ENCODE measurements at places on chromosomes 4 and X.
A peak's percentile ranks its signal among the peaks of the same experiment; 100 is the strongest.

DNA sequence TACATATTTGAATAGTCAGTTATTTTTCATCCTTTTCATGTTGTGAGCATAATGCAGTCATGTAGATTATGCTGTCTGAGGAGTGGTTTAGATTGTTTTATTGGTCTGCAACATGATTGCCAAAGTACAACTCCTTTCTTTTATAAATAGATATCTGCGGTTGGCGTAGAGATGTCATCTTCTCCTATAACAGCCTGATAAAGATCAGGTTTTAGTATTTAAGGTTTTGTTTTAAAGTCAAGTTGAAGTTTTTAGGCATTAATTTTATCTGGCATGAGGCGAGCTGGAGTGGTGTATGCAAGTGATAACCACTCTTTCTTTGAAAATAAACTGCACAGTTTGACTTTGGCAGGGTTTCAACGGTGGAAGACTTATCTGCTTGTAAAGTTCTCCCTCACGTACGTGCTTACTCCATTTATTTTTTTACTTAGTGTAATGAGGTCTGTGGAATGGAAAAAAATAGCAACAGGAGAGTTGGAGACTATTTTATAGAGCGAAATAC is 126.3 kb downstream of the FBXO8 start:
- no peak for DNase-seq

GRCh38 chrX:672931-673330 is 42.3 kb downstream of the SHOX start:
- no peak for DNase-seq

- DNase-seq = no peak
Observed at GRCh38 chr4:74217365-74217764, 59.4 kb downstream of the MTHFD2L start.

GRCh38 chr4:147547314-147548056 is 66.6 kb downstream of the EDNRA start:
- DNase-seq = no peak

- no peak for DNase-seq
Observed at GRCh38 chrX:104118765-104119164, 6.4 kb downstream of the ZCCHC18 start.

DNA sequence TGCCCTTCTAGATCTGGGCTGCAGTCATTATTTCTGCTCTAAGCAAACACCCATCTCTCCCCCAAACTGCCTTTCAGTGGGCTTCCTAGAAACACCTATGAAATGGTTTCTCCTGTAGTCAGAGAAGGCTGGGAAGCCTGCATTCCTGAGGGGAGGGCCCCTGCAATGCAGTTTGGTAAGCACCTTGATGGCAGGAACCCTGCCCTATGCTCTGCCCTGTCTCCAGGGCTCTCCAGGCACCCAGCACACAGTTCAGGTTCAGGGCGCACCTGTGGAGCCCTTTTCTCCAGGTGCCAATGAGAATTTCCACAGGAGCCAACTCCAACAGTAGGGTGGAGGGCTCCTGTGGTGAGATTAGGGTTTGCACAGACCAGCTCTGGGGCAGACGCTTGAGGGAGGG is 69.1 kb upstream of the FBXW7 start:
- no peak for DNase-seq

DNA sequence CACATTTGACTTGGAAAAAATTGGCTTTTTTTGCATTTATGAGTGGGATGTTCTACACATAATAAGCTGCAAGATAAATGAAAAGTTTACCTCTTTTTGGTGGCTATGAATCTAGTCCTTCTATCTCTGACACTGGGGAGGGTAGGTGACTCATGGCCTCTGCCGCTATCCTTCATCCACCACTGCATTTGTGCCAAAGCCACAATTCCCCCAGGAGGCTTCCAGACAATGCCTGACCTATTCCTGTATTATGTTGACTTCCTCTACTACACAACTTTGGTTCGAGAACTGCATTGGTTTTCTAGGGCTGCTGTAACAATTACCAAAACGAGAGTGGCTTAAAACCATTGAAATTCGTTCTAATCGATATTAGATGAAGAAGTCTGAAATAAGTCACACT is 245.6 kb downstream of the TRAM1L1 start:
- no peak for DNase-seq

GRCh38 chr4:168877511-168878491 is 132.3 kb downstream of the CBR4 start:
- peak; percentile 80 for DNase-seq

GRCh38 chrX:116749943-116750342 is 287.2 kb upstream of the CT83 start:
- no peak for DNase-seq

- DNase-seq = no peak
Observed at GRCh38 chrX:42109428-42109827, 186.1 kb upstream of the CASK start.

GRCh38 chr4:152503653-152504290 is 32.1 kb downstream of the FBXW7 start:
- DNase-seq = no peak

DNA sequence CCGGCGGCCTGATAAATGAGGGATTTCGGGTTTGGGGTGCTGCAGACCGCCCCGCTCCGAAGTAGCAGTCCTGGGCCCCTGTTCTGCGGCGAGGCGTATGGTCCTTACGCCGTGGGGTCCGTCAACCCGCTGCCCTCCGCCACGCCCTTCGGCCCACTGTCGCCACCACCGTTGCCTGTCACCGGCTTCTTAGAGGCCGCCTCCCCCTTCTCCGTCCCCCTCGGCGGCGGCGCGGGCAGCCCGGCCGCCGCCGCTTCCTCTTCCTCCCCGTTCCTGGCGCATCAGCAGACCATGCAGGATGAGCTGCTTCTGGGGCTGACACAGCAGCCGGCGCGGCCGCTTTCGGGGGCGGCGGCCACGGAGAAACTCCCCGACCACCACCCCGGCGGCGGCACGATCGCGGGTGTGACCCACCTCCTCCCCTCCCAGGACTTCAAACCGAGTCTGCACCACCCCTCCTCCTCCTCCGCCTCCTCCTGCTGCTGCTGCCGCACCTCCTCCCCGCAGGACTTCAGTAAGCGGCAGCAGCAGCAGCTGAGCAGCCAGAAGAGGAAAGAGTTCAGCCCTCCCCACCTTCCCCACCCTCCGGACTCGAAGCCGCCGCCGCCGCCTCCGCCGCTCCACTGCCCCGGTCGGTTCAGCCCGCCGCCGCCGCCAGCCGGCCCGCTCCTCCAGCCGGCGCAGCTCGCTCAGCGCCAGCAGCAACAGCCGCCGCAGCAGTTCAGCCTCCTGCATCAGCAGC is 549 bp downstream of the CPEB2 start:
- DNase-seq = peak; percentile 94

GRCh38 chr4:36255577-36255976 is 11.3 kb upstream of the ARAP2 start:
- peak; percentile 91 for DNase-seq

DNA sequence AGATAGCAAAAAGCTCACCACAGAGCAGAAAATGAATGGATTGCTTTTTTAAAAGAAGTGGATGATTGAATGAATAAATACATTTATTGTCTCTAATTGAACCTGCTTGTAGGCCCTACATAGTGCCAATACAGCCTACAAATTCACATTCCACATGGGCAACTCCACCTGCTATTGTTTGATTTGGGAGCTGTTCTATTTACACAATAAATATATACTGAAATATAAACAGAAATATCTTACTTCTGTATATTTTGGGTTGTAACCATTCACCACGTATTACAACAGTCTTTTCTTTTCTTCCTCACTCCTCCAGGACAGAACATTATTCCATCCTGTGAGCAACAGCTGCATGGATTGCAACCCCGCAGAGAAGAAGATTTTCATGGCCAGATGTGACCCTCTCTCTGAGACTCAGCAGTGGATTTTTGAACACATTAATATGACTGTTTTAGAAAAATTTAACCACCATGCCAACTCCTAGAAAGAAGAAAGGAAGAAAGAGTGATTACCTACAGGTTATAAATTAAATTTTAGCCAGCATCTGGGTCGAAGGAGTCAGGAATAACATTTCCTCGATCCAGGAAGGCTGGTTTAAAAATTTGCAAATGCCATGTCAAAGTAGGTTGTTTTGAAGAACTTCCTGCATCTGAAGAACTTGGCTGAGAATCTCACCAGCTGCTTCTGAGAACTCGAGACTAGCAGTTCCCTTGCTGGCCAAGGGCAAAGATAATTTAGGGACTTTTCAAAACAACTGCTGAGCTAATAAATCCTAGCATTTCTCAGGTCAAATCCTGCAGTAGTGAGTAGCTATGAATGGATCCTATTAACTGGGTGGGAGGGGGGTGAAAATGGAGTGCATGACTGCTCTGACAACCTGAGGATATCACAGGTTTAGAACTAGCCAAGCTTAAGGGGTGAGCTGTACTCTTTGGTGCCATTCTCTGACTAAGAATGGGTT is 128.7 kb upstream of the GALNT7 start:
- DNase-seq = no peak

DNA sequence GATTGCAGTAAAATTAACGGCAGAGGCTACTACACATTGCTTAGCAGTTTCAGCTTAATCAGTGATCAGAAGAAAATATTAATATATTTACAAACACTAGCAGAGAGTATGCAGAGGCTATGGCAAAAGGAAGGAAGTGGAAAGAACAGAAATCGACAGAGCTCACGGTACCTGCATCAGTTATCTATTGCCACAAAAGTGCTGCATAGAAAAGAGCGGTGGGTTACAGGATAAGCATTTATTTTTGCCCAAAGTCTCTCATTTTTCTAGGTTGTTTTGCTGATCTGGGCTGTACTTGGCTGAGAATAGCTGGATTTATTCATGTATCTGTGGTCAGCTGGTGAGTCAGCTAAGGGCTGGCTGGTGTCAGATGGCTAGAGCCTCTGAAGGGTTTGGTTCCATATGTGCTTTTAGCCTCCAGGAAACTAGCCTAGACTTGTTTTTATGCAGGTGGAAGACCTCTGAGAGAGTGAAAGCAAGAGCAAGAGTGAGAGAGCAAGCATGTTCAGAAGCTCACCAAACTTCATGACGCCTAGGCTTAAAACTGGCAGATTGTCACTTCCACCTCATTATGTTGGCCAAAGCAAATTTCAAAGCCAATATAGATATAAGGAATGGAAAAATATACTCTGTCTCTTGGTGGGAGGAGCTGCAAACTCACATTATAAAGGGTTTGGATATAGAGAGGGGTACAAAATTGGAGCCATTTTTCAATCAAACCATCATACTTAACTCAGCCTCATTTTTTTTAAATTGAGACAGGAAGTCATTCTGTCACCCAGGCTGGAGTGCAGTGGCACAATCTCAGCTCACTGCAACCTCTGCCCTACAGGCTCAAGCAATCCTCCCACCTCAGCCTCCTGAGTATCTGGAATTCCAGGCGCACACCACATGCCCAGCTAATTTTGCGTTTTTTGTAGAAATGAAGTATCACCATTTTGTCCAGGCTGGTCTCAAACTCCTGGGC is 153.2 kb upstream of the RPL34 start:
- peak; percentile 83 for DNase-seq

DNA sequence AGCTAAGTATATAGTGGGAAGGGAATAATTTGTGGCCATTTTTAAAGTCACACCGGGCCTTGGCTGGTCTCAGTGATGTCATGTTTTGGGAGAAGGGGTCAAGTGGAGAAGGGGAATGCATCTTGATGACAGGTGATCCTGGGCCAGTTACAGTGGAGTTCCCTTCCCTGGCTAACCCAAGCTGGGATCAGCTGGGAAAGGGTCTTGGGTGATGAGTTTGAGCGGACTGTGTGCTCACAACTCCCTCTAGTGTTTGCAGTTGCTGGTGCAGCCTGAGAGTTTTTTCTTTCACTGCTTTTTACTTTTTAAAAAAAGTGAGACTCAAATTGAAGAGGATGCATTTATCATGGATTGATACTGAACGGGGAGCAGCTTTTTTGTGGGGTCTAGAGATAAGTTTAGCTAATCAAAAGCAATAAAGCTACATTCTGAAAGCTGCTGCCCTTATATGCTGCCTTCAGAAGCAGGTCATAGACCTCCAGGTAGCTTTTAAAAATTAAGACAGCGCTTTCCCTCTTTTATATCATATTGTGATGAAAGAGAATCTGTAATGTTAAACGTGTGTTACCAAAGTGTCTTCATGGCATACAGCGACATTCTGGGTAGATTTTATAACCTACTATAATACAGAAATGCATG is 164.7 kb downstream of the DCLK2 start:
- DNase-seq = peak; percentile 68

GRCh38 chrX:45196701-45197100 is 4.0 kb downstream of the DIPK2B start:
- no peak for DNase-seq

DNA sequence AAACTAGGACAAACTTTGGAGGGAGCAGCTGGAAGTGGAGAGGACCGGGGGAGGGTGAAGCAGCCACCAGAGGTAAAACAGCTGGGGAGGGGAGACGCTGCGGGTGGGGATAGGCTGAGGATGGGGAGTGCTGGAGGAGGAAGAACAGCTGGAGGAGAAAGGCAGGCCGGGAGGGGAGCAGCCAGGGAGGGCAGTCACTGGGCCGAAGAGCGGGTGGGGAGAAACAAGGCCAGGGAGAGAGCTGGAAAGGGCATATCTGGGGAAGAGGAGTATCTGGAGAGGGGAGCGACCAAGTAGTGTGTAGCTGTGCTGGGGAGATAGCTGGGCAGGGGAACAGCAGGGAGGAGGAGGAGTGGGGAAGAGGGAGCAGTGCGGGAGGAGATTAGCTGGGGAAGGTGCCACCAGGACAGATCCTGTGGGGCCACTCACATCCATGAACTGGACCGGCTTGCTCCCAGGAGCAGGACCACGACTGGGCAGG is 2.7 kb downstream of the SLC38A5 start:
- DNase-seq = no peak

GRCh38 chr4:1330761-1331590 is 16.0 kb upstream of the UVSSA start:
- DNase-seq = peak; percentile 86

- no peak for DNase-seq
Observed at GRCh38 chr4:91113130-91113706, 986.0 kb downstream of the CCSER1 start.

DNA sequence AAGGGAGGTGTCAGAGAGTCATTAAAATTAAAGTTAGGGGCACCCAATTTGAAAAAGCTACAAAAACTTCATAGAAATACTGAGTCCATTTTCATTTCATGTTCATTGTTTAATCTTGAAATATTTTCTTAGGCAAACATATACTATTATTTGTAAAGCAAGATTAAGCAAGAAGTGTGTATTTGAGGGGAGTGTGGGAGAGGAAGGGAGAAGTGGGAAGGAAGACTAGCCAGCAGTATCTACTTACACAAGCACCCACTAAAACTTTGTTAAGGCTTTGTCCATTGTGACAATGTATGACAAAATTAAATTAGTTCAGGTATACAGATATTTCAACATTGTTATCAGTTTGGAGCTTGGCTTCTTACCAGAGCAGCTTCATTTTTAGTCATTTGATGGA is 222.9 kb downstream of the ARHGAP24 start:
- no peak for DNase-seq

GRCh38 chrX:129845616-129846190 is 2.0 kb upstream of the ZDHHC9 start:
- no peak for DNase-seq
